ENCODE measurements at places on chromosomes 2 and 18.

DNA sequence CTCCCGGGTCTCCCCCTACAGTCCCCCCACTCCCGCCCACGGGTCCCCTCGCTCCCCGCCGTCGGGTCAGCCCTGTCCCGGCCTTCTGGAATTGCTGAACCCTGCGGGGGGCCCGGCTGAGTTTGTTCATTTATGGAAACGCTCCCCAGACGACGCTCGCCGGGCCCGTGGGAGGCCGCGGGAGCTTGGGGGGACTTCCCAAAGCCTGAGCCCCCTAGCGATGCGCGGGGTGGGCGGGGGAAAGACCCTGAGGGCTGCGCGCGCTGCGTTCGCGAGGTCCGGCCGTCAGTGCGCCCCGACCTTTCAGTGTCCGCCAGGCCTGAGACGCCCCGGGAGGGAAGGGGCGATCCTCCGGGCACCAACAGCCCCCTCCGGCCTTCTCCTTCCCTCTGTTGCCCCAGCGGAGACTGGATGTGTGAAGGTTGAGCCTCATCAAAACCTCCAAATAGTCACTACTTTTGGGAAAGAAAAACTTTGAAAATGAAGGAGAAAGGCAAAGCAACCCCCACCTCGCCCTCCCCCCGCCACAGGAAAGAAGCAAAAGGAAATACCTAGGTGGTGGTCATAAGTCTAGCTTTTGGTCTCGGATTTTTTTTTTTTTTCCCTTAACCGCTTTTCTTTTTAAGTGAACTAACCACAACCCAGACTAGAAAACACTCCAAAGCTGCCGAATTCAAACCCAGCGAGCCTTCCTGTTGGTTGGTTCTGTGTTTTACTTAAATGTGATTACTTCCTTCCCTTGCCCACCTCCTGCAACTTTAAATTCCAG, 509 bp upstream of the CYS1 start:
- no peak for DNase-seq

DNA sequence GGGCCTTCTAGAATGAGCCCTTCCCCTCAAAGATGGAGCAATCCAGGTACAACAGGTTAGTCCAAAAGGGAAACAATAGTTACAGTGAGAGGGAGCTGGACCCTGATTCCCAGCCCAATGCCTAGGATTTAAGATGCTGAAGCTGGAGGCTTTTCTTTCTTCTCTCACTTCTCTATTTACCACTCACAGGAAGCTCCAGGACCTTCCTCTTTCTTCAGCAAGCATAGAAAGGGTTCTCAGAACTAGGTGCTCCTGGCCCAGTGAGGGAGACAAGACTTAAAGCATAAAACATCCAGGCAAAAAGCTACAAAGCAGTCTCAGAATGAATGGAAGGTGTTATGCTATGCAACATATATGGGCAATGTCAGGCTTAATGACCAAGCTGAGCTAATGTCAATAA, 279.0 kb downstream of the SRBD1 start:
- no peak for DNase-seq

GRCh38 chr2:227460070-227460485, 11.9 kb upstream of the AGFG1 start:
- no peak for DNase-seq

- DNase-seq, result no peak
Measured at GRCh38 chr2:23430263-23430662, 45.3 kb downstream of the KLHL29 start.

- DNase-seq, result no peak
Measured at GRCh38 chr2:29110916-29111535, 4.2 kb upstream of the CLIP4 start.

DNA sequence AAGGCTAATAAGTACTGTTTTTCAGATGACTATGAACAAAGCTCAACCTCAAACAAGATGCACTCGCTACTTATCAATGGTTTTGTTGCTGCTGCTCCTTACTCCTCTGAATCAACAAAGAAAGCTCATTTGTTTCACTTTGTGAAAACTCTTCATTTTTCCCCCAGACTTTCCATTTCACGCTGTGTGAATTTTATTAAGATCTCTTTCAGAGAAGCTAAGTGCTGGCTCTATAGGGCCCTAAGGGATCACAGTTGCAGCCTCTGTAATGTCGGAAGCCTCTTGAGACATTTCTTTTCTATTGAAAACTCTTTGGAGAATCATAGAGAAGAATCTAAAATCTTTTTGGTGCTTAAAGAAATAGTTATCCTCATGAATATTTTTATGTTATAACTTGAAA, 209.8 kb downstream of the CD226 start:
- DNase-seq, result no peak

GRCh38 chr2:128401680-128402079, 83.0 kb upstream of the HS6ST1 start:
- DNase-seq, result no peak

- DNase-seq, result no peak
Measured at GRCh38 chr2:113119111-113119510, 8.3 kb upstream of the IL1RN start.

GRCh38 chr2:237157780-237158102, 72.1 kb downstream of the COPS8 start:
- DNase-seq, result no peak

Data from occipital lobe (tissue), 3 donors.